ENCODE measurements at places on chromosomes 16 and 17.

GRCh38 chr17:45414990-45415881, 17.4 kb downstream of the ARHGAP27 start:
- peak; percentile 74 for DNase-seq

- DNase-seq, result no peak
These were observed 55.4 kb downstream of the SOCS1 start for GRCh38 chr16:11200592-11200991.

- DNase-seq, result no peak
These were observed 53.6 kb downstream of the KANSL1 start for GRCh38 chr17:46139432-46140210.

- no peak for DNase-seq
These were observed 57.3 kb downstream of the CRISPLD2 start for GRCh38 chr16:84876873-84877606.

DNA sequence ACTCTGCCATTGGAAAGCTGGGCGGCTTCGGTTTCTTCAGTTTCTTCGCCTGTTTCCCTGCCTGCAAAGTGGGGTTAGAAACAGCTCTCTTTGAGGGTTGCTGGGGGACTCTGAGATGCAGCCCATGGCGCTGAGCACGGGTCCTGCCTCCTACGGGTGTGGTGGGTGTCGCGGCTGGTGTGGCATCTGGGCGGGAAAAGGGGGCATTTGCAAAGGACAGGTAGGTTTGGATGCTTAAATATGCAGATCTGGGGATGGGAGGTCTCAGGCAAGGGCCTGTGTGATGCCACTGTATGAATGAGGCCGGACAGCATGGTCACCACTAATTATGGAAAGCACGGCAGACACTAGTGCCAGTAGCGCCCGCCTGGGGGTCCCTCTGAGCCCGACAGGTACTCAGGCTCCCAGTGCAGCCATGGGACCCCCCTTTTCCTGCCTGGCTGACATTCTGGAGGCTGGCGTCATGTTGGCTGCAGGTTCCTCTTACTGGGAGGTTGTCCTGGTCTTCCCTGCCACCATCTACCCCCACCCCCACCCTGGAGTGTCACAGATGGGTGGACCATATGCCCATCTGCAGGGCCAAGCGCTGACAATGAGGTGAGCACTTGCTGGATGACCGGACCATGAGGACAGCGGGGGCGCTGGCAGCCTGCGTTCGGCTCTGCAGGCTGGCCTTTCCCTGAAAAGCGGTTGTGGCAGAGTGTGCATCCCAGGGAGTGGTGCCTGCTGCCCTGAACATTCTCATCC, 237.7 kb downstream of the SEC14L1 start:
- no peak for DNase-seq

DNA sequence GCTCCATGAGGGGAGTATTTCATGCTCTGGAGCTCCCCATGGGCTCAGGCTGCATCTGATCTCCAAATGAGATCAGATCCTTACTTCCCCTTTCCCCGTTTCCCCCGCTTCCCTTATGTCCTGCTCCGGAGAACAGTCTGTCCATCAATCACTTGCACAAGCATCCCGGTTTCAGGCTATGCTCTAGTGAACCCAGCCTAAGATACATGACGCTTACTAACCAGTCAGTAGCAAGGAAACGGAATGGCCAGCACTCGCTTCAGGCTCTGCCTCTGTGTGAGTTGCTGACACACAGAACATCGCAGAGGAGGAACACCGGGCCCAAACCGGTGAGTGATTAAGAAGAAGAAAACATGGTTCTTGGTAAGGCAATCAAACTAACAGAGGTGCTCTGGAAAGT, 9.4 kb upstream of the ATP5MC1 start:
- DNase-seq, result no peak

DNA sequence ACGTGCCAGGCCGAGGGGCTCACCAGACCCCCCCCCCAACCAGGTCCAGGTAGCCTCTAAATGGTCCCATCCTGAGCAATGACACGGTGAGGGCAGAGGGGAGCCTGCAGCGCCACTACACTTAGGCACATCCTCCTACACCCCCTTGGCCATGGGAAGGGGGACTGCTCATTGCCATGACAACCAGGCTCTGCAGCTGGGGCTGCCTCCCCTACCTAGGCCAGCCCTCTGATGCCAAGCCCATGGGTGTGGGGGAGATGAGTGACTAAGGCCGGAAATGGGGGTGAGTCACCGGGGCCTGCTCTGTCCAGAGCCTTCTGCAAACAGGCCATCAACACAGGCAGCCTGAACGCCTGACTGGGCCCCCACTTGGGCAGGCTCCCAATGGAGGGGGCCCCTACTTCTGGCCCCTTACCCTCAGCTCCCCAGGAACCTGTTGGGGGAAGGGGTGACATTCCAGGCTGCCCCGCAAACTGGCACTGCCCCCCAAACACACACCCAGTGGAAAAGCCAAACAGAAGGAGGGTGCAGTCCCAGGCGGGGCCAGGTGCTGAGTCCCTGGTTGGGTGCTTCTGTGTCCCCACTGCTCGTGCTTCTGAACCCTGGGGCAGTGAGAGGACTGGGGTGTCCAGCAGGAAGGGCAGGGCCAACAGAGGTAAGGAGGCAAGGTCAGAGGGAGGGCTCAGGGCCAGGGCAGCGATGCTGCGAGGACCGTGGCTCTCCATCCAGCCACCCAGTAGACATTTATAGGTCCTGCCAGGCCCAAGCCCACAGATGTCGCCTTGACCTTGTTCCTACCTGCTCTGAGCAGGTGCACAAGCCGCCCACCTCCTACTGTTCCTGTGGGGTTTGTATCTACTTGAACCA, 8.2 kb downstream of the PLCD3 start:
- no peak for DNase-seq

DNA sequence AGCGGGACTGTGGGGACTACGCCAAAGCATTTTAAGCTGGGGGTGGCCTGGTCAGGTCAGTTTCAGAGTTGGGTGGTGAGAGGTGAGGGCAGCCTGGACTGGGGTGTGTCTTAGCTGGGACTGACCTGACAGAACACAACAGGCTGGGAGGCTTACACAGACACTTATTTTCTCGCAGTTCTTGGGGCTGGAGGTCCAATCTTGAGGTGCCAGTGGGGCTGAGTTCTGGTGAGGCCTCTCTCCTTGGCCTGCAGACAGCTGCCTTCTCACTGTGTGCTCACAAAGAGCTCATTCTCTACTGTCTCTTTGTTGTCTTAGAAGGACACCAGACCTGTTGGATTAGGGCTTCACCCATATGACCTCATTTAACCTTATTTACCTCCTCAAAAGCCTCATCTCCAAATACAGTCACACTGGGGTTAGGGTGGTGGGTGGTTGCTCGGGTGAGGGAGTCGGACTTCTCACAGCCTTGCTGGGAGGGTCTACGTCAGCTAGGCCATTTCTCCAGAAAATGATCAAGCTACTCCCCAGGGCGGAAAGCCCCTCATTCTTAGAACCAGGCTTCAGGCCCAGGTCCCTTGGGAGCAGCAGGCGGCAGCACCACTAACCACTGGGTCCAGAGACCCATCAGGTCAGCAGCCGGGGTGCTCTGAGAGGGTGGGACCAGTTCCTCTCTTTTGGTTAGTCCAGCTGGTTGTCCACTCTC, 149.3 kb downstream of the RAB11FIP4 start:
- no peak for DNase-seq

DNA sequence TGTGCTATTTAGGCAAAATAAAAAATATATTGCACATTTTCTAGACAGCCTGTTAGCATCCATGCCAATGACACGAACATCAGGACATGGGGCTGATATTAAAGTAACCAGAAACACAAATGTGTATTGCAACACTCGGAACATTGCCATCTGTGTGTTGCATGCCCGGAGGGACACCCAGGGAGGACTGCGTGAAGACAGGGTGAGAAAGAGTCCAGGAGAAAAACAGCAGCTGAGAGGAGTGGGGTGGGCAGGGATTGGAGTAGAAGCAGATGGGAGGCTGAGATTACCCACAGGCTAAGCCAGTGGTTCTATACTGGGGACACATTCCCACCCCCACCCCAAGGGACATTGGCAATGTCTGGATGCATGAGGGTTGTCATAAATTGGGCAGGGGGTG, 114.8 kb downstream of the GRIN2A start:
- no peak for DNase-seq

GRCh38 chr17:66190738-66191592, 968 bp downstream of the CEP112 start:
- DNase-seq, result no peak

DNA sequence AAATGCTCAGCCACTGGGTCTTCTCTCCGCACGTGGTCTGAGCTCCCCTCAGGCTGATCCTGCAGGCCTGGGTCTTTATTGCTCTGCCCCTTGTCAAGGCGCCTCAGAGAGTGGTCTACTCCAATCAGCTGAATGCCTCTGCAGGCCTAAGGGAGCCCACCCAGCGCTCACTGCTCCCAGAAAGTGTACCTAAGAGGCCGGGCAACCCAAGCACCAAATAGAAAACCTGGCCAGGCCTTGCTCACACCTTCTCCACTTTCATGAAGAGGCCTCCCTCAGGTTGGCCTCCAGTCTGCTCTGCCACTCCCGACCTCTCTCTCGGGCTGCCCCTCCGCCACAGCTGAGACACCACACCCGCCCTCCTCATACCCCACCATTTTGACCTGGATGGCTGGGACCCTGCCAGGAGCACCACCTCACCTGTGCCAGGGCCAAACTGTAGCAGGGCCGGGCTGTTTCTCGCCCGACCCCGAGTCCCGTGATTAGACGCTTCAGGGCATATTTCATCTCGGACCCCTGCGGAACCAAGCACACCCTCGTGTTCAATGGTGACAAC, 665 bp downstream of the MYBBP1A start:
- no peak for DNase-seq

- no peak for DNase-seq
These were observed 213.4 kb upstream of the GSE1 start for GRCh38 chr16:85399583-85400284.

DNA sequence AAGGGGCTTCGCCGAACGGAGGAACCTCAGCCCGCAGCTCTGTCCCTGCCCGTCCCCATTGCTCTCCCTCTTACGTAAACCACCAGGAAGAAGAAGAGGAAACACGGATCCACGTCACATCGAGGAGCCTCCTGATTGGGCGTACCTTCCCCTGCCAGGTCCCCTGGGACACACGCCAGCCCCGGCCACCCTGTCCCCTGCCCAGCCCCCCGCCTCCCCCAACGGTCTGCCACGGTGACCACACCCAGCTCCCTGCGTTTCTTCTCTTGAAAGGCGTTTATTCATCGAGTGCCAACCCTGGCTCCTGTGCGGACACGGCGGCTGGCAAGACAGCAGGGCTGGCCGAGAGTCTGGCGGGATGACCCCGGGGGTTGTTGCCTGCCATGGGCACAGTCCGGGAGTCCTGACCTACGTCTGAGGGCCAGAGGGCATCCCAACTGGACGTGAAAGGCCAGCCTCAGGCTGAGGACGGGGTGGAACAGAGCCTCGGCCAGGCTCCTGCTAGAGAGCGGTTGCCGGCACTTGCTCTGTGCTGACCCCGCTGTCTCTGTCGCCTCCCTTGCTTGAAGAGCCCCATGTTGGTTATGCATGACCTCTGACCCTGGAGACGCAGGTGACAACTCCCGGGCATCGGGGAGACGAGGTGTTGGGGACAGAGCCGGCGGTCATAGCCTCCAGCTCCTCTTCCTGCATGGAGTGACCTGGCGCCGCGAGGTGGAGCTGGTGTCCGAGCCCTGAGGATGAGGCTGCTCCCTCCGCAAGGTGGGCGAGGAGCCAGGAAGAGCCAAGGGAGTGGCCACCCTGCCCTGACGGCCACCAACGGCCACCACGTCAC, 40.5 kb upstream of the ACSF3 start:
- DNase-seq, result peak; percentile 32

GRCh38 chr16:49930841-49931240, 74.9 kb upstream of the ZNF423 start:
- no peak for DNase-seq

GRCh38 chr17:40323391-40324381, 14.7 kb downstream of the RARA start:
- DNase-seq, result no peak

DNA sequence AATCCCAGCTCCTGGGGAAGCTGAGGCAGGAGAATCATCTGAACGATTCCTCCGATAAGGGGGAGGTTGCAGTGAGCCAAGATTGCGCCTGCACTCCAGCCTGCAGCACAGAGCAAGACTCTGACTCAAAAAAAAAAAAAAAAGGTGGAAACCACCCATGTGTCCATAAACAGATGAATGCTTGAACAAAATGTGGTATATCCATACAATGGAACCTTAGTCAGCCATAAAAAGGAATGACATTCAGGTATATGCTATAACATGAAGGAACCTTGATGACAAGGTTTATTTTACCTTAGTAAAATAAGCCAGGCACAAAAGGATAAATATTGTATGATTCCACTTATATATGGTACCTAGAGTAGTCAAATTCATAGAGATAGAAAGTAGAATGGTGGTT, 2.9 kb upstream of the MEIOC start:
- no peak for DNase-seq

DNA sequence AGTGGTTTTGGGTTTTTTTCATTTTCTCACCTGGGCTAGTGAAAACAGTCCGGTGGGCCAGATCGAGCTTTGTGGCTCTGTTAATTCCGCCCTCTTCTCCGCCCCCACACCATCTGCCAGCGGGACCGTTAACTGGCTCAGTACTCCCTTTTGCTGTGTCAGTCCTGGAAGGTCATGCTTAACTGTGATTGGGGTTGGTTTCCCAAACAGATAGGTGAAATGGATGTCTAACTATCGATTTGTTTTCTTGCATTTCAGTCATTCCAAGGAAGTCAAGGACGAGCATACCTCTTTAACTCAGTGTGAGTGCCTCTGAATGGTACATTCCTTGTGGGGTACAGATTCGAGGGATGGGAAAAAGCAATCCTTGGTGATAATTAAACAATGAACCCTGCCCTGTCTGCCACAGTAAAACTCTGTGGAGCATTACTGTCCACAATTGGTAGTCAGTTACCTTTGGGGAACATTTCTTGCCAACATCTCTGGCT, 56.7 kb downstream of the YPEL2 start:
- no peak for DNase-seq

GRCh38 chr17:17042851-17043460, 699 bp downstream of the MPRIP start:
- no peak for DNase-seq

GRCh38 chr17:41975099-41976083, 8.8 kb downstream of the CNP start:
- peak; percentile 94 for DNase-seq

DNA sequence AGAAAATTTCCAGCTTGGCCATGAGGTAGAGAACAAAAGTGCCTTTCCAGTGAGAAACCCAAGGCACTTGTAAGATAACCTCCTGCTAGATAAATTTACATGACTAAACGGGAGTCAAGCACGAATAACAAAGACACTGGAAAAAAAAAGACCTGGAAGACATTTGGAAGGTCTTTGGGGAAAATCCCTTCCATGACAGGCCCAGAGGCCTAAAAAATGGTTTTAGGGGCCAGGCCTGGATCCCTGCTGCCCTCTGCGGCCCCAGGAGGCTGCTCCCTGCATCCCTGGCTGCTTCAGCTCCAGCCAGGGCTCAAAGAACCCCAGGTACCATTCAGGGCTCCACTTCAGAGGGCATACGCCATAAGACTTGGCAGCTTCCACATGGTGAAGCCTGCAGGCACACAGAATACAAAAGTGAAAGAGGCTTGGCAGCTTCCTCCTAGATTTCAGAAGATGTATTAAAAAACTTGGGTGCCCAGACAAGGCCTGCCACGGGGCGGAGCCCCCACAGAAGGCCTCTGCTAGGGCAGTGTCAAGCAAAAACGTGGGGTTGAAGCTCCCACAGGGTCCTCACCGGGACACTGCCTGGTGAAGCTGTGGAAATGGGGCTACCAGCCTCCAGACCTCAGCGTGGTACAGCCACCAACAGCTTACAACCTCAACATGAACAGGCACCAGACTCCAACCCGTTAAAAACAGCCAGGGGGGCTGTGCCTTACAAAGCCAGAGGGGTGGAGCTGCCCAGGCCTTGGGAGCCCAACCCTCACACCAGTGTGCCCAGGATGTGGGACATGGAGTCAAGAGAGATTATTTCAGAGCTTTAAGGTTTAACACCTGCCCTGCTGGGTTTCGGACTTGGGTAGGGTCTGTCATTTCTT, 77.1 kb downstream of the SDK2 start:
- no peak for DNase-seq

Measured in pons (tissue), 1 donor.